ENCODE measurements at places on chromosomes 1 and 21. TPM values are rescaled to one million over a fixed set of nuclear protein-coding genes. Genes with fewer than 3 reads are reported as not detected.

RBP7 gene
- 0.68 TPM for total RNA-seq

PLA2G2F gene
- not detected for total RNA-seq

PRELP gene
- total RNA-seq: not detected

ACOT11 gene
- total RNA-seq: 0.93 TPM

TDRD5 gene
- total RNA-seq: not detected

OVAAL gene
- 0.24 TPM for total RNA-seq

ZC3H12A gene
- 7.2 TPM for total RNA-seq

ETNK2 gene
- 15.3 TPM for total RNA-seq

IFNLR1 gene
- 0.39 TPM for total RNA-seq
